ENCODE measurements at places on chromosomes 3 and 15. TPM values are rescaled to one million over a fixed set of nuclear protein-coding genes. Genes with fewer than 3 reads are reported as not detected.
A peak's percentile ranks its signal among the peaks of the same experiment; 100 is the strongest.

The CA12 gene
- total RNA-seq, result 4.0 TPM

- DNase-seq, result no peak
Observed at GRCh38 chr3:159028706-159029105, 226.9 kb downstream of the MFSD1 start.

- DNase-seq, result peak; percentile 63
Observed at GRCh38 chr15:52466134-52466701, 62.5 kb downstream of the MYO5A start.

- no peak for DNase-seq
Observed at GRCh38 chr15:40493089-40493840, 22.5 kb downstream of the CHST14 start.

DNA sequence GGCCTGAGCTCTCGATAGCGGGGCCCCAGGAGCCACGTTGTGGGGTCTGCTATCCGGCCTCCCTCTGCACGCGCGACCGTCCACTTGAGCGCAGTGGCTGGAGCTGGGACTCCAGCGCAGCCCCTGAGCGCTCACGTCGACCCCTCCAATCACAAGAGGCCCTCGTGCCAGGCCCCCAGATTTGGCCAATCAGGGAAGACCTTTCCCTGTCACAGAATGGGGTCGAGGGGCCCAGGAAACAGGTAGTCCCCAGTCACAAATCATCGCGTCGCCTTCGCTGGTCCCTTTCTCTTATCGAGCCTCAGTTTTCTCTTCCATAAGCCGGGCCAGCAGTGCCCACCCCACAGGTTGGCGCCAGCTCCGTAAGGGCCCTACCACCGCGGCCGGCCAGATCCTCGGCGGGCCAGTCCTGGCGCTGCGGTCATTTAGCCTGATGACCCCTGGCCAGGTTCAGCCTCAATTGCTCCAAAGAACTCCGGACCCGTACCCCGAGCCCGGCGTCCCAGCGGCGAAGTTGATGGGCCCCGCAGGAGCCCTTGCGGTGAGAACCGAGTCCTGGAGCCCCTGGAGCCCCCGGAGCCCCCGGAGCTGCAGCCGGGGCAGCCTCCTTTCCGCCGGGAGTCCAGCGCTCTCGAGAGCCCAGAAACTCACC, 435 bp downstream of the ALDH1L1 start:
- DNase-seq, result no peak

The FEZF2 gene
- total RNA-seq, result not detected

- no peak for DNase-seq
Observed at GRCh38 chr3:37918627-37919026, 56.9 kb downstream of the CTDSPL start.

DNA sequence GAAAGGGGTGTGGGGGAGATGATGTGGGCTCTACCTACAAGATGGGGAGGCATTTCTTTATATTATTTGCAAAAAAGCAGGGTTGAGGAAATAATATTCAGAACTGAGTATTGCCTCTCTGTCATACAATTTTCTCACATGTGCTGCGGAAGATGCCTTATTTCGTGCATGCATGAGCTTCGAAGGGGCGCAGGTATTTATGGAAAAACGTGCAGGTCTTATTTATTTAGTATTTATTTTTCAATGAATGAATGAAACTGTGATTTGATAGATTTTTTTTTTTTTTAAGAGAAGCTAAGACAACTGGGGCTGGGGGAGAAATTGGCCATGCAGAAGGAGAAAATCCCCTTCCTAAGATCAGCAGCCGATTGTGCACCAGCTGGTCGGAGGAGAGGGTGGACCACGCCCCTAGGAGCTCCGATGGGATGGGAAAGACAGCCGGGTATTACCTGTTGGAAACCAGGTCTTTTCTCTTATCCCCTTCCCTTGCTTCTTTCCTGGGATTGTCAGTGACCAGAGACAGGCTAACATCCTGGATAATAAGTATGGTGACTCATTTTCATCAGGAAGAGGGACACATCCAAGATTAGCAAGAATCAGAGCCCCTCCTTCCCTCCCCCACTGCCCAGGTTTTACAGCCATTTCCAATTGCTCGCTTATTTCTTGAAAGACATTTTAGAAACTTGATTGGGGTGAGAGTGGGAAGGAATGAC, 875 bp downstream of the GAP43 start:
- DNase-seq, result no peak

DNA sequence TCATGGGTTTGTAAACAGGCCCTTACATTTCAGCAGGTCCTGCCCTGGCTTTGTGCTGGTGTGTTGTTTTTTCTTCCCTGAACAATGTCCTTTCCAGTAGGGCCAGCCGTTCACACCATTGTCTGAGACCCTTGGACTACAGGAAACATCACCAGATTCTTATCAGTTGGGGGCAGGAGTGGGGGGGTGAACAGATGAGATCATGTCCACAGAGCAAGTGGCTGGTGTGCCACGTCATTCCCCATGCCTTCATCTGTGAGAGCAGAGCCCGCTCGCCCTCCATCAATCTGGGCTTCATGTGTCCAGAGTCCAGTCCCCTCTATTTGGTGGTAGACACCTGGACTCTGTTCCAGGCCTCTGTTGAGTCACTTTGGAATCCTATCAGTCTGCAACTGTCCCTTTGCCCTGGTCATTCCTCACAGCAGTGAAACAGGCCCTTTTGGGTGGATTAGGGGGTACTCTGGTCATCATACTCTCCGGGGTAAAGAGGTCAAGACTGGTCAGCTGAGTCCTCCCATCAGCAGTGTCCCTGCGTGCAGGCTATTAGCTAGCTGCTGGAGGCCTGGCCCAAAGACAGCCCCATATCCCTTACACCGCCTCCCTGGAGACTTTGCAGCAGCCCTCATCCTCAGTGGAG, 15.0 kb downstream of the SEMA3G start:
- DNase-seq, result peak; percentile 54

The ZBBX gene
- 0.31 TPM for total RNA-seq

The VWA5B2 gene
- total RNA-seq, result 0.53 TPM

The EPHB3 gene
- total RNA-seq, result 15.2 TPM

DNA sequence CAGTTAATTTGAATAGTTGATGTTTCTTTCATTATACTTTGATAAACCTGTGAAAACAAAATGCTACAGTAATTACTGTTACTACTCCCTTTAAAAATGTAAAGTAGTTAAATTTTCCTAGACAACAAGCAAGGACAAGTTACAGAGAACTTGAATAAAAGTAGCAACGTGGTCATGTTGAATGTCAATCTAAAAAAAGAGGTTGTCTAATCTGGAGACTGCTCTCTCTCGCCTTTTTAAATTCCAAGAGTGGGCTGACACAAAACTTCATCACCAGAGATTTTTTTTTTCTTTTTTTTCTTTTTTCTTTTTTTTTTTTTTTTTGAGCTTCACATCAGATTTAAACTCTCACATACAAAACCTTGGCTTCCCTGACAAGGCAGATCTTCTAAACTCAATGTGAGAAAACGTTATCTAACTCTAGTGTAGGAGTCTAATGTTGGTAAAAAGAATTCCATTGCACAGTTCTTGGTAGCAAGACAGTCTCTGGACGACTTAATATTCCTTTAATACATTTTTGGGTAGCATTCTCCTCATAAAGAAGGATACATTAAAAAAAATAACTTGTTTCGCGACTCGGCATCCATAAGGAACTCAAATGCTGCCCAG, 4.1 kb downstream of the FOXP1 start:
- DNase-seq, result no peak

DNA sequence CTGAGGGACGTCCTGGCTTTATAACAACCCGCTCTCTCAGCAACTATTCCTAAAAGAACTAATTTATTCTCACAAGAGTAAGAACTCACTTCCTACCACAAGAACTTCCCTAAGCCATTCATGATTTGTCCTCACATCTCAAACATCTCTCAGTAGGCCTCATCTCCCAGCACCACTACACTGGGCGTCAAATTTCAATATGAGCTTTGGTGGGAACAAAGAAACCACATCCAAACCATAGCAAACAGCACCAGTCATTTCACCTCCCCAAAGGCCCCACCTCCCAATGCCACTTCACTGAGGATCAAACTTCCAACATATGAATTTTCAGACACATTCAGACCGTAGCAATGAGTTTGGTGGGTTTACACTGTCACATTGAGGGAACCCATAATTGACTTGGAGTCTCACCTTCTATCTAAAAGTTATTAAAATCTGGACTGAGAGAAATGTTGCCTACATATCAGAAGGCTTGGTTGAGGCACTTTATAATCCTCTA, 116.4 kb upstream of the AGBL1 start:
- no peak for DNase-seq

The NEO1 gene
- 56.1 TPM for total RNA-seq

The MEX3B gene
- total RNA-seq, result 3.3 TPM

DNA sequence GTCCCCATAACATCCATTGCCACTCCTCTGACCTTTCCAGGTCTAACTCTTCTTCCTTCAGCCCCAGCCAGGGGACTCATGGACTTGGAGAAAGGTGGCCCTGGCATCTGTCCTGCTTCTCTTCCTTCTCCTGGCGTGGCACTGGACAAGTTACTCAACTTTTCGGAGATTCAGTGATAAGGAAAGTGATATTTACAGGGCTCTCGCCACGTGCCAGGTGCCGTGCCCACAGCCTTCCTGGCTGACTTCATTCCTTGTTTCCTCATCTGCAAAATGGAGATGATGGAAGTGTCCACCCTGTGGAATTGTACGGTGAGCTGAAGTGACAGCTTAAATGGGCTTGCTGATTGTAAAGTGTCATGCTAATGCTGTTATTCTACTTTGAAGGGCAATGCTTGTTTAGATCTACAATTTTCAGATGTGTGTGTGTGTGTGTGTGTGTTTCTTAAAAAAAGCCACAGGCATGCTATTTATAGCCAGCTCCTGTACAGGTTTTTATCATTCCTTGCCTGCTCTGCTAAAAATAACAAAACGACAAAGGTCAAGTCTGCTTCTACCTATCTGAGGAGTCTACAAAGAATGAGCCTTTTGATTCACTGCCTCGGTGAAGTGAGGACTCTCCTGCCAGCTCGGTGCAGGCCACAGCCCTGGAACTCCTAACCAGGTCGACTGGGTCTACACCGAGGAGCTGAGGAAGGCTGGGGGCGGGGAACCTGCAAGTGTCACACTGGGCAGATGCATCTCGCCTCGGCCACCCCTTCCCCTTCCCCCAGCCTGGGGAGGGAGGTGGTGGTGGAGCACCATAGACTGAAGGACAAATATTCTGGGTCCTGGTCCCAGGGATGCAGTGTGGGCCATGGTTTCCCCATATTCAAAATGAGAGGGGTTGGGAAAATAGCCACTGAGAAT, 11.4 kb upstream of the ATP2B2 start:
- DNase-seq, result peak; percentile 47

GRCh38 chr15:46946953-46947352, 770.4 kb upstream of the SEMA6D start:
- DNase-seq, result no peak

- DNase-seq, result no peak
Observed at GRCh38 chr3:176274161-176274560, 923.1 kb downstream of the TBL1XR1 start.
